ENCODE measurements at places on chromosomes 11 and 22.

GRCh38 chr11:72243173-72244059, 560 bp downstream of the PHOX2A start:
- no peak for DNase-seq

DNA sequence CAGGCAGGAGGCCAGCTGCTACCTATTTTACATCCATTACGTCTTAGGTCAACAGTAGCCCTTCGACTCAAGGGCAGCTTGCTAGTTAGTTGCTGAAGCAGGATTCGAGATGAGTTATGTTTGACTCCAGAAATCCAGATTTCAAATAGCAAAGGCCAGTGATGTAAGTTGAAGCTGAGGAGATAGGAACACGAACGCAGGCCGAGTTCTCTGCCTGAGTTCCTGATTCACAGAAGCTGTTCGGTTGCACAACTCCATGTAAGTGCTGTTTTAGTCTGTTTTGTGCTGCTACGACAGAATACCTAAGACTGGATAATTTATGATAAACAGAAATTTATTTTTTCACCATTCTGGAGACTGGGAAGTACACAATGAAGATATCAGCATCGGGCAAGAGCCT, 111.2 kb downstream of the SLC1A2 start:
- no peak for DNase-seq

- DNase-seq, result no peak
These were observed 857.2 kb upstream of the TENM4 start for GRCh38 chr11:80297858-80298632.

- no peak for DNase-seq
These were observed 369.1 kb downstream of the JRKL start for GRCh38 chr11:96758957-96759356.

DNA sequence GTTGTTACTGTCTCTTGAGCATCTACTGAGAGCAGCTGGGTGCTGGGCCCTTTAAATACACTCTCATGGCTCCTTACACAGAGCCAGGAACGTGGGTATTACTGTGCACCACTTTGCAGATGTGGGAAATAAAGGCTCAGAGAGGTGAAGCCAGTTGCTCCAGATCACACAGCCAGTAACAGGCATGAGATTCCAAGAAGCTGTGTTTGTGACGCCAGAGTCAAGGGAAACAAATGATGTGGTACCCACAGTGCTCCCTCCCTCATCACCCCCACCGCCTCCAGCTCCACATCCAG, 1.4 kb upstream of the PRDM11 start:
- no peak for DNase-seq

GRCh38 chr22:44348971-44349560, 36.3 kb upstream of the SHISAL1 start:
- no peak for DNase-seq

GRCh38 chr11:114148013-114148382, 88.5 kb downstream of the ZBTB16 start:
- DNase-seq, result no peak

DNA sequence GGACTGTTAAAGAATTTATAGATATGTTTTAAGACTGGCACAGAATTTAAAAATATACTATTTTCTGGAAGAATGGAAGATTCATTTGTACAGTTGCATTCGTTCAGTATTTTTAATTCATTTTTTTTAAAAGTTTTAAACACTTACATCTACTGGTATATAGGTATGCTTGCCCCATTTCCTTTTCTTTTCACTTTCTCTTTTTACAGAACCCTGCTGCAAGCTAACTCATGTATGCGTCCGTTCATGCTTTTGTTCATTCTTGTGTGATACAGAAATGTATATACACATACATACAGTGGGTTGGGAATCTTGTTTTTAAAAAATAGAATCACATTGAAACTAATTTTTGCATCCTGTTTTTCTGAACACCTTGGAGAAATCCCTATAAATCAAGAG, 31.0 kb downstream of the PACS1 start:
- DNase-seq, result no peak

GRCh38 chr11:8205566-8205965, 36.7 kb upstream of the RIC3 start:
- peak; percentile 17 for DNase-seq

DNA sequence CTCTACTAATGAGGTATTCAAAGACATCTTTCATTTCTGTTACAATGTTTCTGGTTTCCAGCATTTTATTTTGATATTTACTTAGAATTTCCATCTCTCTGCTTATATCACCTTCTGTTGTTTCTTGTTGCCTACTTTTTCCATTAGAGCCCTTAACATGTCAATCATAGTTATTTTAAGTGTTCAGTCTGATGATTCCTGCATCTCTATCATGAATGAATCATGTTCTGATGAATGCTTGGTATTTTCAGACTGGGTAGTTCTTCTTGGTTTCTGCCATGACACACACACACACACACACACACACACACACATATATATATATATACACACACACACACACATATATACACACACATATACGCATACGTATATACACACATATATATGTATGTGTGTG, 486.4 kb upstream of the ISX start:
- no peak for DNase-seq

DNA sequence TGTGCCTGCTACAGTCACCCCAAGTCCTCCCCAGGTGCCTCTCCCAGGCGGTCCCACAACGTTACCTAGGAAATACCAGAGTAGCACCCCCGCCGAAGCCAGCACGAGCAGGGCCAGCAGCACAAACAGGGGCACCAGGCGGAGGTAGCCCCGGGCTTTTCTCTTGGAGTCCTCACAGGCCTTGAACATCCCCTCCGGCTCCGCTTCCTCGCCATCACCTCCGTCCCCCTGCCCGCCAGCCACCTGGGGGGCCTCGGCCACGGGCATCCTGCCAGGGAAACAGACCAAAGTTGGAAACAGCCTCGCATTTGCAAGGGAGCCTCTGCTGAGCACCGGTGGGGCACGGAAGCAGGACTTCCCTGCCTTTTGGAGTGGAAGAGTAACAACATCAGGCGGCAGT, 6.4 kb downstream of the TMPRSS6 start:
- no peak for DNase-seq

DNA sequence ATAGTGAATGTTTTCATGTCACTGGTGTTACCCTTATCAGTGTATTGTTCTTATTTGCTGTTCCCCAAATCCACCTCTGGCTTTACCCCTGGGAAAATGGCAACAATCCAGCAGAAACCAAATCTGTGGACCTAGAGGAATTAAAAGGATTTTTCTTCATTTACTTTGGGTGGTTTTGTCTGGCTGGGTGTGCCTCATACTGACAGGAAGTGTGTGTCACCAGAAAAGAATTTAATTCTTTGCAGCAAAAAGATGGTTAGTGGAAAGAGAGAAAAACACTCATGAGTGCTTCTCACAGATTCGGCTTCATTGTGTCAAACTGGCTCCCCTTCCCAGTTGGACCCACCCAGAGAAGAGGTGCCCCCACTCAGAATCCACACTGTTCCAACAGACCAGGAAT, 38.9 kb downstream of the FZD4 start:
- no peak for DNase-seq

- DNase-seq, result no peak
These were observed 28.7 kb downstream of the INCENP start for GRCh38 chr11:62152245-62153086.

DNA sequence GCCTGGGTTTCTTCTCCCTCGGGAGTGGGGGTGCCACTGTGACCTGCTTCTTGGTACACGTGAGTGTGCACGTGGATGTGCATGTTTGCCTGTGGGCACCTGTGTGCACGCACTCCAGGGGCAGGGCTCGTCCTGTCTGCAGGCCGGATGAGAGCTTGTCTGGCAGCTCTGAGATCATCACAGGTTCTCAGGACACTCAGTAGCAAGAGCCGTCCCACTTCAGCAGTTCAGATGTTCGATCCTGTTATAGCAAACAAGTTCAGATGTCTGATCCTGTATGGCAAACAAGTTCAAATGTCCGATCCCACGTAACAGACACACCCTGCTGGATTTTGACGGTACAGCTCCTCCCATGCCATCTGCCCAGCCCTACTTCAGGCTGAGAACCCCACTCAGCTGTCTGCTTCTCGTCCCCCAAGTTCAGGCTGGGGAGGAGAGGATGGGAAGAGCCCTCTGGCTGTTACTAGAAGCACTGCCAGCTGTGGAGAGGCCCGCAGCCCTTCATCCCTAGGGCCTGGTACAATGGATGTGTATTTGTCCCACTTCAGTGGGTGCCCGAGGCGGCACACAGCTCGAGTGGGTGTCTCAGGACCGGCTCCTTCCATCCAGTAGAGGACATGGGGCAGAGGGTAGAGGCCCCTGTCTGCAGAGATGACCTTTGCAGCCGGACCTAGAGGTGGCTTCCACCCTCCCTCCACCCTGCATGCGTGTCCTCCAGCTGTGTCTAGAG, 1126.9 kb downstream of the BRD1 start:
- DNase-seq, result no peak

- DNase-seq, result no peak
These were observed 86.7 kb upstream of the RAB1B start for GRCh38 chr11:66181632-66182315.

GRCh38 chr22:23246982-23247766, 66.9 kb downstream of the BCR start:
- no peak for DNase-seq

Measured in right forelimb (tissue), 1 donor.